ENCODE measurements at places on chromosomes 1 and 21. TPM values are rescaled to one million over a fixed set of nuclear protein-coding genes. Genes with fewer than 3 reads are reported as not detected.

DNA sequence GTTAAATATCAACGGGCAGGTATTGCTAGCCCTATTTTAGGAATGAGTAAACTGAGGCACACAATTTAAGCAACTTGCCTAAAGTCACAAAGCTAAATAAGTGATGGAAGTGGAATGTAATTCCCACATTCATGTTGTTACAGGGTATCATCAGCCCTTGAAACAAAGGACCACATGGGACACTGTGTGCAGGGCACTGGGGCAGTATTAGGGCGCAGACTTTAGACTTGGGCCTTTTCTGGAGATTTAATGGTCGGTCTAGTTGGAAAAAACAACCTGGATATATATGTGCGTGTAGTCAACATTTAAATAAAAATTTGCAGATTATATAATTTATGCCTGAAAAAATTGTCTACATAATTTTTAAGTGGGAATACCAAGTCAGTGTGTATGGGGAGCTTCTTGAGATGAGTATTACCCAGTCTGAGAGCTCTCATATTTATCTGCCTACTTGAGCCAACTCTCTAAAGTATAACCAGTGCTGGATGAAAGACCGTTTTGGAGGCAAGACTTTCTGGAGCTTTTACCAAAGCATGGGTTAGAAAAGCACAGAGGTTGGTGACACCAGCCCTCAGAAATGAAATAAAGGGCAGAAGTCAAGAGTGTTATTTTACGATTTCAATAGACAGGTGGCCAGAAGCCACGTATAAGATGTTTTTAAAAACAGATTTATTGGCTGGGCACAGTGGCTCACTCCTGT, 1.6 kb downstream of the KDM1A start:
- peak overlapping the region; percentile 90 for H3K27ac ChIP-seq
- H3K27me3 ChIP-seq: no peaks in the 10 kb centered on the region
- DNase-seq: no peak
- H3K4me1 ChIP-seq: peaks cover 53% of the 10 kb centered on the region
- peak overlapping the region; percentile 98 for H3K4me3 ChIP-seq

PLCH2 gene
- 6.3 TPM for total RNA-seq

- H3K4me1 ChIP-seq: no peaks in the 10 kb centered on the region
- no peaks in the 10 kb centered on the region for H3K36me3 ChIP-seq
- H3K27ac ChIP-seq: no peak overlapping the region
- DNase-seq: no peak
Observed at GRCh38 chr1:175808573-175808972, 65.2 kb upstream of the TNR start.

GRCh38 chr1:44575396-44575795, 98.9 kb downstream of the TMEM53 start:
- no peaks in the 10 kb centered on the region for H3K4me1 ChIP-seq
- peaks cover 4% of the 10 kb centered on the region for H3K27me3 ChIP-seq
- H3K27ac ChIP-seq: no peak overlapping the region
- no peak for DNase-seq
- no peak overlapping the region for H3K4me3 ChIP-seq

RSPH1 gene
- total RNA-seq: 0.21 TPM

DNA sequence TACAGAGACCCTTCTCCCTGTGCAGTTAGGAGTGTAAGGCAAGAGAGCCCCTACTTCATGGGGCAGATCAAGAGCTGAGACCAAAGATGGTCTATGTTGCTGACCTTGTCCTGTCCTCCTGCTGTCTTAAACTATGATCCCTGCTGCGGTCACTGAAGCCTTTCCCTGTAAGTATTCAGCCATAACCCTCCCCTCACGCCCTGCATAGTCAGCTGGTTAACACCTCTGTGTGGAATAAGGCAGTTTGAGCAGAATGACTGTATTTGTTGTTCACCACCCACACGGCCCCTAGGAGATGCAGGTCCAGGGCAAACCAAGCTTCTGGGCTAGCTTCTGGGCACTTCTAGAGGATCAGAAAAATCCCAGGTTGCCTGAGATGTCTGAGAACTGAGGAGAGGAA, 356 bp downstream of the TSPAN1 start:
- H3K4me1 ChIP-seq: no peaks in the 10 kb centered on the region
- H3K27me3 ChIP-seq: no peaks in the 10 kb centered on the region
- H3K4me3 ChIP-seq: no peak overlapping the region

PLA2G2F gene
- not detected for total RNA-seq

- DNase-seq: no peak
- no peak overlapping the region for H3K27ac ChIP-seq
- H3K4me1 ChIP-seq: no peaks in the 10 kb centered on the region
- H3K27me3 ChIP-seq: peaks cover 14% of the 10 kb centered on the region
Observed at GRCh38 chr1:240100371-240100934, 8.8 kb downstream of the FMN2 start.

DNA sequence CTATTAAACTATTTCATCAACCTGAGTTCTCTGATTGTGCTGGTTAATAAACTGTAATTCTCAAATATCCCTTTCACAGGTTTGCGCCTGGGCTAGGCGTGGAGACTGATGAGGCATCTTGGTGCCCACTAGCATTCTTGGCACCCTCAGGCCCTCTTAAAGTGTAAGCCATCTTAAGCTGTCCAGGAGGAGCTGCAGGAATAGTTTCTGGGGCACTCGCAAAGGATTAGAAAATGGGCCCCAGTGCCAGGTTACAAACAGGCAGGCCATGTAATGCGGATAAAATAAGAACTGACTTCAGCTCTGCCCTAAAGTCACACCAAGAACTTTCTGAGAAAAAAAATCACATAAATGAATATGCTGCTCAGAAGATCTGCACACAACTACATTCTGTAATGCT, 1.1 kb downstream of the CASQ2 start:
- H3K27me3 ChIP-seq: peaks cover 4% of the 10 kb centered on the region
- no peak overlapping the region for H3K27ac ChIP-seq
- no peaks in the 10 kb centered on the region for H3K4me1 ChIP-seq

RPTN gene
- total RNA-seq: not detected

DNA sequence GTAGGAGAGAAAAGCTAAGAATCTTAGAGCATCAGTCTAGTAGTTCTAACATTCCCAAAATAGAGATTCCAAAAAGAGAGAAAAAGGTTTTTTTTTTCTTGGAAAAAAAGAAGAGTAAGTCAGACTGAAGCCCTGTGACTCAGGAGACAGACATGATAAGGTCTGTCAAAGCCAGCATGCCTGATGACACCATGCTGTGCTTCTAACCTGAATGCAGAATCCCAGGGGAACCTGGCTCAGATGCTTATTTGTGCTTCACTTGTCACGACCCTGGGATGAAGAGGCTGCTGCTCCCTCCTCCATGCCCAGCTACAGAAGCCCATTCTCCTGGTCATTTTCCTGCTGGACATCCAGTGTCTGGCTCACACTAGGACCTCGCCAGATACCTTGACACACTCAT, 44.3 kb downstream of the ERICH3 start:
- H3K27ac ChIP-seq: no peak overlapping the region
- no peak for DNase-seq
- no peaks in the 10 kb centered on the region for H3K4me1 ChIP-seq
- H3K36me3 ChIP-seq: no peaks in the 10 kb centered on the region
- H3K27me3 ChIP-seq: peaks cover 4% of the 10 kb centered on the region
- H3K4me3 ChIP-seq: no peak overlapping the region

- H3K4me1 ChIP-seq: no peaks in the 10 kb centered on the region
- H3K27me3 ChIP-seq: peaks cover 14% of the 10 kb centered on the region
- no peaks in the 10 kb centered on the region for H3K36me3 ChIP-seq
- no peak for DNase-seq
- H3K4me3 ChIP-seq: no peak overlapping the region
- H3K27ac ChIP-seq: no peak overlapping the region
Observed at GRCh38 chr1:119766374-119766794, 2.3 kb downstream of the HMGCS2 start.

DNA sequence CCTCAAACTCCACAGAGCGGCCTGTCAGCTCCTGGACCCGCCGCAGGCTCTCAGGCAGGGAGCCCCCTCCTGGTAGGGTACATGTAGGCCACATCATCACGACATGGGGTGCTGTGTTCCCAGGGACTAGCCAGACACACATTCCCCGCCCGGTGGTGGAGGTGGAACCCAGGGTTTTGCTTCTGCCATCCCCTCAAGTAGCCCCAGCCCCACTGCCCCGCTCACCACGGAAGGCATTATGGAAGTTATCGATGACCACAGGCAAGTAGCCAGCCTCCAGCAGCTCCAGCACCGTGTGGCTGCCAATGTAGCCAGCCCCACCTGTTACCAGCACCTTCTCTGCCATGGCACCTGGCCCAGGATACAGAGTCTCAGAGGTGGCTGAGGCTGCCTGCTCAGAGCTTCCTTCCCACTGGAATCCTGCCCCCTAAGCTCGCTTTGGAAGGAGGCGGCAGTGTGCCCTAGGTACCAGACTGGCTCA, 1.9 kb downstream of the GALE start:
- peak; percentile 39 for DNase-seq
- peak overlapping the region; percentile 86 for H3K4me3 ChIP-seq
- H3K4me1 ChIP-seq: peaks cover 13% of the 10 kb centered on the region
- H3K36me3 ChIP-seq: peaks cover 19% of the 10 kb centered on the region
- no peak overlapping the region for H3K27ac ChIP-seq

DNA sequence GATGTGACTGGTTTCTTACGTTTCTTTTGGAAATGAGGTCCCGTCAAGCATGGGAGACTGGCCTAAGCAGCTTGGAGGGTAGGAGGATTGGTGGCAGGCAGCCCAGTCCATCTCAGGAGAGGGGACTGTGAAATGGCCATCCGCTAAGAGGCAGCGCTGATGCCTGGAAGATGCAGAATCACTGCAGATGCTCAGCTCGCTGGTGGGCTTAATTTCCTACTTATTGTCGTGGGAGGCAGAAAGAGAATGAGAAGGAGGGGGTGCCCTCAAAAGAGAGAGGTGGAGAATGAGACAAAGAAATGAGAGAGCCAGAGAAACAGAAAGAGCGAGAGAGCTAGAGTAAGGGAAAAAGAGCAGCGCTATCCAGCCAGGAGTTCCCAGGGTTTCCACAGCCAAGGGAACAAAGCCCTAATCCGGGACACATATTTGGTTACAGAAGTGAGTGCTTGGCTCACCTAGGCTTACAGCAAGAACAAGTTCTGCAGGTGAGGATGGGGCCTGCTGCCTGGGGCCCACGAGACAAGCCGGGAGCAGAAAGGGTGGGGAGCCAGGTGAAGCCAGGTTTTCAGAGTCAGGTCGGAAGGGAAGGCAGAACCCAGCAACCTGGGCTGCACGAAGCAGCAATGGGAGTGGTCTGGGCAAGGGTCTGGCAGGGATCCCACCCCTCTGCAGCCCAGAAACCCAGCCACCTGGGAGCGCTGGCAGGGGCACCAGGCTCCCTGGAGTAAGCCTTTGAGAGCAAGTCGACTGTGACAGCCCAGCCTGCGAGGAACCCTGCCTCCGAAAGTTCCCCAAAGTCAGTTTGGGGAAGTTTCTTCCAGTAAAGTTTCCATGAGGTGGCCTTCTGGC, 5.8 kb downstream of the ECE1 start:
- DNase-seq: no peak
- H3K27me3 ChIP-seq: no peaks in the 10 kb centered on the region
- peaks cover 57% of the 10 kb centered on the region for H3K4me1 ChIP-seq
- H3K27ac ChIP-seq: peak overlapping the region; percentile 51
- H3K4me3 ChIP-seq: no peak overlapping the region

- H3K27ac ChIP-seq: no peak overlapping the region
- H3K4me1 ChIP-seq: peaks cover 21% of the 10 kb centered on the region
- DNase-seq: no peak
Observed at GRCh38 chr21:45296638-45297037, 8.9 kb upstream of the POFUT2 start.

DNA sequence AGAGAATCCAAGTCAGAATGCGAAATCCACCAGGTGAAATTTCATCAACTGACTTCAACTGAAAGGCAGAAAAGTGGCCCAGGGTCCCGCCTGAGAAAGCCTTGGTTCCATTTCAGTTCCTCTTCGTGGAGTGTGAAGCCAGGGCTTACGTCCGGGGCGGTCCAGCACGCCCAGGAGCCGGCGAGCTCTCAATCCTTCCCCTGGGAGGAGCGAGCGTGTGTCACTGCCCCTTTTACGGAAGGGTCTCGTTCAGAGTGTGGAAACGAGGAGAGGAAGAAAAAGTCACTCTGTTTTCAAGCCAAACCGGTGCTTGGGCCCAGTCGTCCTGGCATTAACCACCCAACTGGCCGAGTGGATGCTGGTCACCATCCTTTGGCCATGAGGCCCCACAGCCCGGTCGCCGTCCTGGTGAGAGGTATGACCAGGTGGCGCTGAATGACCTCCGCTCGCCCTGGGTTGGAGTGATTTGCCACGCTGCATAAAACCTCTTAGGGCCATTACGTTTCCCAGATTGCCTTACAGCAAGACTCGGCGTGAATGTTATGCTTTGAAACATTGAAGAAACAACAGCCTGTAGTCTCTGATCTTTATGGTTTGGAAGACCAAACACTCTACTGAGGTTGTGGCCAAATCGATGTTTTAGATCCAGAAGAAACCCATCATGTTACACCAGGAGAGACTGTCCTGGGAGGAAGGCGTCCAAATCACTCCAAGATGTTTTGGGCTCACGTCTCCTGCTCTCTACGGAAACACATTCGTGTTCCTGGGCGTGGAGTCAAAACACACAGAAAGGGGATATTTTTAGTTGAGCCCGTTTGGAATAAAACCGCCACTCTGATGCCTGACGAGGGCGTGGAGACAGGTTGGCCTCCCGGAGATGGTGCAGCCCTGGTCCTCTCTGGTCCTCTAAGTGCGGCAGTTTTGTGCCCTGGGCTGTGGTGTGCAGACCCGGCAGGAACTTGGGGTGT, 93.6 kb upstream of the ACTRT2 start:
- H3K27ac ChIP-seq: no peak overlapping the region
- no peaks in the 10 kb centered on the region for H3K36me3 ChIP-seq
- H3K4me1 ChIP-seq: no peaks in the 10 kb centered on the region

FCRL3 gene
- 1.2 TPM for total RNA-seq

RRP15 gene
- 23.3 TPM for total RNA-seq

AMIGO1 gene
- total RNA-seq: 1.8 TPM

DNA sequence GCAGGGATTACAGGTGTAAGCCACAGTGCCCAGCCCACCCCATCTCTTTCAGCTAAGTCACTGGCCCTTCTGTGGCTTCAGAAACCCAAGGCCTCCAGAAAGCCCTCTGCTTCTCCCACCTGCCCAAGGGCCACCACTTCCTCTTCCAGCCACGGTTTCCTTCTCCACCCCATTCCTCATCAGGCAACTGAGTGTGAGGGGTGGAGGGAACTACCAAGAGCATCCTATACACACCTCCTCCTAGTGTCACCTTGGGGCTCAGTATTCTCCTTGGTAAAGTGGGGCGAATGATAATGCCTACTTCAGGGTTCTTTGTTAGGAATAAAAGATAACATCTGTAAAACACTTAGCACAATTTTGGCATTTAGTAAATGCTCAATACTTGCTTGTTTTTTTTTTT, 30.0 kb downstream of the KNCN start:
- DNase-seq: no peak
- no peak overlapping the region for H3K4me3 ChIP-seq
- no peaks in the 10 kb centered on the region for H3K36me3 ChIP-seq
- peaks cover 14% of the 10 kb centered on the region for H3K4me1 ChIP-seq
- H3K27ac ChIP-seq: peak overlapping the region; percentile 22

HPDL gene
- total RNA-seq: 12.7 TPM

HAPLN2 gene
- 0.34 TPM for total RNA-seq

- H3K36me3 ChIP-seq: no peaks in the 10 kb centered on the region
- DNase-seq: no peak
- H3K27me3 ChIP-seq: peaks cover 17% of the 10 kb centered on the region
- H3K4me3 ChIP-seq: no peak overlapping the region
Observed at GRCh38 chr1:229792012-229792975, 166.2 kb downstream of the URB2 start.

CD1D gene
- total RNA-seq: not detected

Data from activated CD4-positive, alpha-beta T cell treated with anti-CD3 and anti-CD28 coated beads for 36 hours (primary cell).